ENCODE measurements at places on chromosomes 5 and 9.

- DNase-seq = no peak
These were observed 320.1 kb downstream of the MLLT3 start for GRCh38 chr9:20302197-20302596.

- DNase-seq = peak; percentile 14
These were observed 25.1 kb upstream of the EEIG1 start for GRCh38 chr9:128005923-128006322.

- DNase-seq = no peak
These were observed 60.5 kb downstream of the SNX18 start for GRCh38 chr5:54577937-54578653.

DNA sequence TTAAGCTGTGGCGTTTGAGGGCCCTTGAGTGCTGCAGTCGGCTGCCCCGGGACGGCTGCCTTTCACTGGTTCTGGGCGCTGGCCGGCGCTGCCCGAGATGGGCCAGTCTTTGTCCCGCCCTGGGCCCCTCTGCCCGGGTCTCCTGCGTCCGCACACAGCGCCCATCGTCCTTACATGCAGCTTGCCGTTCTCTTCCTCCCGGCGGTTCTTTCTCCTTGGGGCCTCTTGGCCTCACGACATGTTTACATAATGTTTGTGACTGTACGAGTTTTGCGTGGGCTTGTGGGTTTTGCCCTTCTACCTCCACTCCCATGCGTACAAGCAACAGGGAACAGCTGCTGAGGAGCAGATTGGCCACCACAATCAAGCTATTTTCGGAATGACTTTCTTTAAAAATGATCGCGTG is 618 bp downstream of the TNPO1 start:
- DNase-seq = peak; percentile 39

- no peak for DNase-seq
These were observed 1.6 kb downstream of the GTF3C4 start for GRCh38 chr9:132671620-132672412.

DNA sequence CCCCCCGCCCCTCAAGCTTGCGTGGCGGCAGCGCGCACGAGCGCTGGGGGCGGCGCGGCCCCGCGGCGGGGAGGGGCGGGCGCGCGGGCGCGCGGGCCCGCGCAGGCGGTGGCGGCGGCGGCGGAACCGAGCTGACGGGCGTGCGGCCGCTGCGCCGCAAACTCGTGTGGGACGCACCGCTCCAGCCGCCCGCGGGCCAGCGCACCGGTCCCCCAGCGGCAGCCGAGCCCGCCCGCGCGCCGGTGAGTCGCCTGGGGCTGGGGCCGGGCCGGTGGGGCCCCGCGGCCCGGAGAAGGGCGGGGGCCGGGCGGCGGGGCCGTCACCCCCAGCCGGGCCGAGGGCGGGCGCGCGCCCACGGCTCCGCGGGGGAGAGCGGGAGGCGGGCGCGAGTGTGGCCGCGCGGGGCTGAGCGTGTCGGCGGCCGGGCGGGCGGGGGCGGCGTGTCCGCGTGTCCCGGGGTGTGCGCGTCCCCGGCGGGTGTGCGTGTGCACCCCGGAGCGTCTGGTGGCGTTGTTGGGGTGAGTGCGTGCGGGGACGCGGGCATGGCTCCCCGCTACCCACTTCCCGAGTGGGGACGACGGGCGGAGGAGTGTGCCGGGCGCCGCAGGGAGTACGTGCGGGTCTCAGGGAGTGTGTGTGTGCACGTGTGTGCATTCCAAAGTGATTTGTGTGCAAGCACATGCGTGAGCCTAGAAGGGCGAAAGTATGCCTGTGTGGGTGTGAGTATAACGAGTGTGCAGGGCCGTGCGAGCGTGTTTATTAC is at the start of gene NEK6:
TSS of gene NEK6 (plus strand) at position 106 of the 763 bp plus-strand sequence. CDS start 44,016 bp downstream, outside the sequence.
- peak; percentile 32 for DNase-seq

DNA sequence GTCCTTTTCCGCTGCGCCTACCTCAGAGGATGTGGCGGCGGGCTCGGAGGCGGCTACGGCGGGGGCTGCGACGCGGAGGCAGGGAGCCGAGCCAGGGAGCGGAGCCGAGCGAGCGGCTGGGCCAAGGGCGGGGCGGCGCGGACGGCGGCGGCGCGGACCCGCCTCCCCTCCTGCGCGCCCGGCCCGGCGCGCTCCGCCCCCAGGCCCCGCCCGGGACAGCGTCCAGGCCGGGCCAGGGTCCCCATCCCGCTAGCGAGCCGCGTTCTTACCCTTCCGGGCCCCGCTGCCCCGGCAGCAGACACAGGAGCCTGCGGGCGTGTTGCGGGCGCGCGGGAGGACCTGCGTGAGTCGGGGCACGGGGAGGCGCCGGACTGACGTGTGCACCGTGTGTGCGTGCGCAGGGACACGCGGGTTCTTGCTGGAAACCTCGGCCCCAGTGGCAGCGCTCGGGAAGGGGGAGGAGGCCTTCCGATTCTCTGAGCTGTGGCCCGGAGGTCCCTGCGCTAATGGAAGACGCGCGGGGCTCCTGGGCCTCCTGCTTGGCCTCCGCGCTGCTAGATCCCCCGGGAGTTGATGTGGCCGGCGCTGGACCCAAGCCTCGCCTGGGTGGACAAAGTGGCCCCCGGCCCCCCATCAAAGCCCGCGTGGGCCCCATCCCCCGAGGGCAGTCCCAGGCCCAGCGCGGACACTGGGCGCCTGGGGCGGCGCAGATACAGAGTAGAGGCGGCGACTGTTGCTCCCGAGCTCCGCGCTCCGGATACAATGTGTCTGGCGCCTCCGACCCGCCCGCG is at the start of gene VDAC1:
TSS of gene VDAC1 (minus strand) at position 350 of the 791 bp plus-strand sequence. CDS start 11,963 bp downstream, outside the sequence.
- peak; percentile 83 for DNase-seq

GRCh38 chr5:138468966-138469539 is 3.8 kb downstream of the EGR1 start:
- no peak for DNase-seq

Measured in activated CD4-positive, alpha-beta T cell treated with anti-CD3 and anti-CD28 coated beads, Interleukin-2, amount 50 U/mL, for 48 hours (primary cell).